Stimulated activated naive B cell treated with anti-CD40 and anti-IgM and Interleukin-4, amounts not matched to agents 10 μg/mL and 1 μg/mL and 100 μg/mL, for 72 hours (primary cell): ENCODE measurements at places on chromosomes 2 and 18.

DNA sequence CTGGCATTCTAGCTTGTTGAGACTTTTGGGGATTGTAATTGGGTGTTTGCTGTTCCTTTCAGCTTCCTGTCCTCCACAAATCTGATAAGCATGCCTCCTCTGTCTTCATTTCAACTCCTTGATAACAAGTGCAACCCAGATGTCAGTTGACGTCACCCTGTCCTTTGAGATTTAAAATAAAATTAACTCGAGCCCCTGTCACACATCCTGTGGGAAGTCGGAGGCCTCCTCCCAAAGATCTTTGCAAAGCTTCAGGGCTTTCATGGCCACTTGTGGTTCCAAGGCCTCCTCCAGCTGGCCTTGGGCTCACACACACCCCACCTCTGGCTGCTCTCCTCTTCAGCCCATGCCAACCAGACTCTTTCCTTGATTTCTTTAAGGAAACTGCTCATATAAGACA lies 69.9 kb upstream of the ITGA6 start:
- DNase-seq, result no peak

- no peak for DNase-seq
Measured at GRCh38 chr2:220512419-220512818, 885.0 kb downstream of the SLC4A3 start.

DNA sequence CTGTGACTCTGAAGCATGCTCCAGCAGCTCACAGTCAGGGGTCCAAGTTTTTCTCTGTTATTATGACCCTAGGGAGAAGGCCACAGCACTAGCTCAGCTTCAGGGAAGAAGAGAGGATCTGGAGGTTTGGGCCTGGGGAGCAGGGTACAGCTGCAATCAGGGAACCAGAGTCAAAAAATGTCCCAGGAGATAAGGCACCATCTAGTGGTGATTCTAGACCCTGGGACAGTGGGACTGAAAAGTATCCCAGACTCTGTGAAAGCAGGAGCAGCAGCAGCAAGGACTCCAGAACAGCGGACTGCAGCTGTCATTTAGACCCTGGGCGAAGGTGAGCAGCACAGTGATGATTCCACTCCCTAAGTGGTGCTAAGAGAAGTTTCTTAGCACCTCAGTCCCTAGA lies 278.4 kb upstream of the DDX18 start:
- DNase-seq, result no peak

GRCh38 chr2:60957643-60958042 lies 59.9 kb upstream of the PEX13 start:
- no peak for DNase-seq

GRCh38 chr2:232058063-232058877 lies 96.8 kb downstream of the DIS3L2 start:
- DNase-seq, result no peak

GRCh38 chr2:230097841-230098240 lies 29.1 kb upstream of the SLC16A14 start:
- DNase-seq, result no peak

DNA sequence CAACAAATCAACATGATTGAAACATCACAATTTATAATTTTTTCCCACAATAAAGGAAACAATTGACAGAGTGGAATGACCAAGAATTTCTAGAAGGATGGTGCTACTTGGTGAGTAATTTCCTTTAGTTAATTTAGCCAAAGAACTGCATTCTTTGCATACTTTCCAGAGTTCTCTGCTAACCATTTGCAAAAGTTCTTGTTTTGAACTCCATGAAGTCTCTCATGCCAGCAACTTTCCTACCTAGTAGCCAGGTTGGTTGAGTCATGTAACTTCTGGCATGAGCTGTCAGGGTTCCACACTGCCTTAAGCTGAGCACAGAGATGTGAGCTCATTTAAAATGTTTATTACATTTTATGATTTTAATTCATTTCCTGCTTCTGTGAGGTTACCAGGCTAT lies 539.6 kb downstream of the PID1 start:
- DNase-seq, result no peak

GRCh38 chr2:233801357-233802131 lies 23.4 kb downstream of the MROH2A start:
- DNase-seq, result no peak

GRCh38 chr18:63119647-63120046 lies 199.9 kb downstream of the BCL2 start:
- no peak for DNase-seq

DNA sequence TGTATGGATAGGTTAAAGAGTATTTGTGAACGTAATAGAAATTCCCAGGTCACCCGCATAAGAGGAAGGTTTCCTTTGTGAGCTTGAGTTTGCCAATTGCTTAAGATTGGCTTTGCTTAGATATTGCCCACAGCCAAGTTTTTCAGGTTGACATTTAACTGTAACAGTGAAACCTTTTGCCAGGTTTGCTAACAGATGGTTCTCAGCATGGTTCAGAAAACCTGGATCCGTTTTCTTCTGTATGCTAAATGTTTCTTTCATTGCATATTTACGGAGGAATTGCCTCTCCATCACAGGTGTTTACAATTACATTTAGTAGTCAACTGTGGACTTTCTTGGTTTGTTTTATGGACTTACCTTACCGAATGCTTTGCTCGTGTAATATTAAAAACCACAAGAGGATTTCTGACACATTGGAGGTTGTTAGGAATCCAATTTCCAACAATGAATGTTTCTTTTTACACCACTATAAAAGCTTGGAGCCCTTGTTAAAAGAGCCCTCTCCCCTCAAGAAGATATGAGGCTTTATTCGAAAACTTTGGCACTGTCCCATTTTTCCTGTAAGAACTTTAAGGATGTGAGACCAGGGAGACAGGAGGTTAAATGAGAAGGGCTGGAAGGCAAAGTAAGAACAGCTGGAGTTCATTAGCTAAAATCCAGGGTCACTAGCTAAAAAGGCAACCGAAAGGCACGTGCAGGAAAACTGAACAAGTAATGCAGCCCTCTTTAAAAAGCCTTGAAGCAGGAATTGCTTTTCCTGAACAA lies 7.8 kb downstream of the CDK15 start:
- DNase-seq, result no peak

DNA sequence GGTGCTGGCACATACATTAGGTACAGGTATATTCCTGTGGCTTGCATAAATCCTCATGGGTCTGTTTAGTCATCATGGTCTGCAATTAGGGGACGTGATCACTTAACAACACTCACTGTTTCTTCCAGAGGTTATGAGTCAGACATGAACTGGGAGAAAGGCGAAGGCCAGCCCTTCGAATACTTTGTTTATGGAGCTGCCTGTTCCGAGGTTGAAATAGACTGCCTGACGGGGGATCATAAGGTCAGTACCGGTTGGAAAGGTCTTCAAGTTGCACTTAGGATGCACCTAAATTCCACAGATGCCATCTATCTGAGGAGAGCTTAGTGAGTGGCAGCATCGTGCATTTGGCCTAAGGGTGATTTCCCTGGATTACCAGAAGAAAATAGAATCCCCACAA lies 76.9 kb downstream of the AOX1 start:
- DNase-seq, result no peak

DNA sequence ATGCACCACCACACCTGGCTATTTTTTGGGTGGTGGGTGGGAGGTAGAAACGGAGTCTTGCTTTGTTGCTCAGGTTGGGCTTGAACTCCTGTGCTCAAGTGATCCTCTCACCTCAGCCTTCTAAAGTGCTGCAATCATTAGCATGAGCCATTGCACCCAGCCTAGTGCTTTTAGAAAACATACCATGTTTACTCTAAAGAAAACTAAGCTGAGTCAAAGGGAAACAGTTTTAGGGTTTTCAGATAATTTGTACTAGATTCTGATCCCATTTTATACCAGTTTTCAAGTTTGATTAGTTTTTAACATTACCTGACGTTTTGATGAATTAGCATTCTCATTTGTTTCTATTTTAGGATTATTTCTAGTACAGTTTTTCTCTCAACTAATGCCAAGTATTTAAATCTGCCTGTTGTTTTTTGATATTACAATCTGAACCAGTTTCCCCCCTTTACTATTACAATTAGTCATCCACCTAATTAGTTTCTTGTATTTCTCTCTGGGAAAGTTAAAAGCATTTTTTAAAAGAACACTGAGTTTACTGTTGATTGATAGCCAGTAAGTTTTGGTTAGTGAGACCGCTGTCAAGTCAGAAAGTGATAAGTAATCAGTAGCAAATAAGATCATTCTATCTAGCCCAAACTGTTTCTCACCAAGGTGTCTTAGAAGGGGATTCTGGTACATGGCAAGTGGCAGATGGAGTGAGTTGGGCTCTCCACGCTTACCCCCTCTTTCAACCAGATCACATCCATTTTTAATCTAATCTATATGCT lies 24.2 kb upstream of the TBR1 start:
- no peak for DNase-seq

DNA sequence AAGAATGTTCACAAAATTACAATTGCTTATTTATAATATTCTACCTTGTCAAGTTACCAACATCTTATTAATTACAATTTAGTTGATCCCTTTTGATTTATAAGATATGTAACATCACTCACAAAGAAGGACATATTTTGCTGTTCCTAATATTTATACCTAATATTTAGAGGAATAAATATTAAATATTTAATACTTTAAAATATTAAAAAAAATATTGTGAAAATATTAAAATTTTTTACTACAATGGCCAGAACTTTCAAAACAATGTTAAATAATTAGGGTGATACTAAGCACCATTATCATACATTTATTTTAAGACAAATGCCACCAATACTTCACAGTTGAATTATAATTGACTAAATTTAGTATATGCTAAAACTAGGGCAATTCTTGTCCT lies 254.7 kb downstream of the DLGAP1 start:
- DNase-seq, result no peak

DNA sequence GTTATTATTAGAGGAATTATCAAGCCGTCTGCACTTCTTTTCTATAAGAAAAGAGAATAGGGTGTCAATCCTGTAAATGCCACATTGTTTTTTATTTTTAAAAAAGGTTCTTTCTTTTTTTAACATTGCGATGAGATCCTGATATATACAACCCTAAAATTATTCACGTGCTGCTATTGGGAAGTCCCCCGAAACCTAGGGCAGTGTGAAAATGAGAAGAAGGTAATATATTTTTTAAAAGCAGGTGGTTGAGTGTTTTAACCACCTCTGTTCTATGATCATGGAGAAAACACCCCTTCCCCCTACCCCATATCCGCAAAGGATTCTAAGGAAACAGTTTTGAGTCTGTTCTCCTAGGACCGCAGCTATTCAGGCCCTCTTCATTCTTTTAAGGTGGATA lies 94.5 kb upstream of the KLHL14 start:
- no peak for DNase-seq

- DNase-seq, result no peak
Measured at GRCh38 chr2:73594251-73594650, 48.0 kb downstream of the NAT8 start.

GRCh38 chr18:48545757-48546321 lies 7.0 kb downstream of the CTIF start:
- DNase-seq, result no peak

DNA sequence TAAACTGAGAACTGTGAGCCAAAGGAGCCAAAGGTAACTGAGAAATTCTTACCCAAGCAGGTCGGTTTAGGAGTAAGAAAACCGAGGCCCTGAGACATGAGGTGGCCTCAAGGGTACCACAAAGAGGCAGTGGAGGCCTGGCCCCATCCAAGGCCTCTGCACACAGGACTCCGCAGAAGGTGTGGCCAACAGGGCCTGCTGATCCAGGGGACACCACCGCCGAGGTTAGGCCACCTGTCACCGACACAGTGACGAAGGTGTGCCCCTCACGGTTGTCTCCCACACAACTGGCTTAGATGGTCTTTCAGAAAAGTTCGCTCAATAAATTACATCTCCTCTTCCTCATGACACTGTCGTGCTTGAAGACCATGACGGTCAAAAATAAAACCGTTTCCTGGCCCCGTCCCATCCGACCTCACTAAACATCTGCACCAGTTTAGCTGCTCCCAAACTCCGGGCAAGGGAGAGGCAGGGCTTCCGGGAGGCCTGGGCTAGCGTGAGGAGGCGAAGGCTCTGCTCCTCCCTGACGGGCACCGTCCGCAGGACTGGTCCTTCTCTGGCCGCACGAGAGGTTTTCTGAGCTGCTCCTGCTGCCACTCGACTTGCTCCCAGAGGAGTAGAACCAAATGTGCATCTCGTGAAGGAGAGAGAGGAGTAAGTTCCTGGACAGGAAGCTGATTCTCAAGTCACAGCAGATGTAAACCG lies 442.0 kb downstream of the EIPR1 start:
- DNase-seq, result no peak

DNA sequence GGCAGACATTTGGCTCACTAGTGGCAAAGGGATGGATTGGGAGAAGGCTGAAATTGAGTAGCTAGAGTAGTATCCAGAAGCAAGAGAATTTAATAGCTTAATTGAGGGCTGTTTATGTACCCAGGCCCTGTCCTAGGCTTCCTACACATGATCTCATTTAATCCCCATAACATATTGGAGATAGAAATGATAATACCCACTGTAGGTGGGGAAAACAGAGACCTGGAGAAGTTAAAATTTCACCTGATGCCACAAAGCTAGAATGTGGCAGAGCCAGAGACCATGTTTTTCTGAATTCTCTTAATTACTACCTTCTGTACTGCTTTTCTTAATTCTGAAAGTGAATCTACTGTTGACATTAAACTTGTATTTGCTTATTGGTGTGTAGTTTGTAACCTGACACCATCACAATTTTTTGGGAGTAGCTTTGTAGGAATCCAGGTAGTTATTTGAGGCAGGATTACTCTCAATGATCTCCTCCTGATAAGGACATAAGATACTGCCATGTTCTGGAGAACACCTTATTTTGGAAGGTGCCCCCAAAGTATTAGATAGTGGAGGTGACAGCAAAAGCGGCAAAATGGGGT lies 42.2 kb downstream of the RAB10 start:
- DNase-seq, result no peak

- no peak for DNase-seq
Measured at GRCh38 chr2:99803846-99804245, 314.0 kb upstream of the REV1 start.

DNA sequence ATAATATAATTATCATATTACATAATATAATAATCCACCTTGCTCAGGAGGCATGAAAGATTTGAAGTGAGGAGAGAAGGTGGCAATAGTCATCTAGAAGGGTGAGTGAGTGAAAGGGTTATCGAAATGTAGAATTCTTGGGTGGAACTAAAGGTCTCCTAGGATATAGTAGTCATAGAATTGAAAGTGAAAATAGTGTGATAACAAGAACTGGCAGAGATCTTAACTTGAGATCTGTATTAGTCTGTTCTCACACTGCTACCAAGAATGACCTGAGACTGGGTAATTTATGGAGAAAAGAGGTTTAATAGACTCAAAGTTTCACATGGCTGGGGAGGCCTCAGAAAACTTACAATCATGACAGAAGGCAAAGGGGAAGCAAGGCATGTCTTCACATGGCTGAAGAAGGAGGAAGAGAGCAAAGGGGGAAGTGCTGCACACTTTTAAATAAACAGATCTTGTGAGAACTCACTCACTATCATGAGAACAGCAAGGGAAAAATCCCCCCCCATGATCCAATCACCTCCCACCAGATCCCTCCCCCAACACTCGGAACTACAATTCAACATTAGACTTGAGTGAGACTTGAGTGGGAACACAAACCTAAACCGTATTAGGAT lies 351.5 kb downstream of the NR4A2 start:
- DNase-seq, result no peak

GRCh38 chr2:146123714-146124113 lies 1603.8 kb upstream of the ZEB2 start:
- DNase-seq, result no peak

- no peak for DNase-seq
Measured at GRCh38 chr2:47327295-47327694, 75.7 kb upstream of the MSH2 start.

- no peak for DNase-seq
Measured at GRCh38 chr18:24262087-24262486, 123.2 kb downstream of the CABYR start.
